ENCODE measurements at places on chromosomes 13 and 19.
A peak's percentile ranks its signal among the peaks of the same experiment; 100 is the strongest.

DNA sequence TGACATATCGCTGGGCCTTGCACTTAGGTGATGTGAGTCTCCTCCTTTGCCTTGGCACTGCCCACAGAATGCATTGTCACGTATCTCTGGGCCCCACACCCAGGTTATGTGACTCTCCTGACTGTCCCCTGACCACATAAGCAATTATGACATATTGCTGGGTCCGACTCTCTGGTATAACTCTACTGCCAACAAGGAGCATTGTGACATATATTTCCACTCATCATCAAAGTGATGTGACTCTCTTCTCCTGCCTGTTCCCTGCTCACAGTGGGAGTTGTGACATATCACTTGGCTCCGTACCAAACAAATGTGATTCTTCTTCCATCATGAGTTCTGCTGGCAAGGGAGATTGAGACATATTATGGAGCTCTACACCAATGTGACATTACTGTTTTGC lies 15.4 kb upstream of the ZNF681 start:
- DNase-seq: no peak
- H3K4me1 ChIP-seq: no peaks in the 10 kb centered on the region
- no peaks in the 10 kb centered on the region for H3K27me3 ChIP-seq

DNA sequence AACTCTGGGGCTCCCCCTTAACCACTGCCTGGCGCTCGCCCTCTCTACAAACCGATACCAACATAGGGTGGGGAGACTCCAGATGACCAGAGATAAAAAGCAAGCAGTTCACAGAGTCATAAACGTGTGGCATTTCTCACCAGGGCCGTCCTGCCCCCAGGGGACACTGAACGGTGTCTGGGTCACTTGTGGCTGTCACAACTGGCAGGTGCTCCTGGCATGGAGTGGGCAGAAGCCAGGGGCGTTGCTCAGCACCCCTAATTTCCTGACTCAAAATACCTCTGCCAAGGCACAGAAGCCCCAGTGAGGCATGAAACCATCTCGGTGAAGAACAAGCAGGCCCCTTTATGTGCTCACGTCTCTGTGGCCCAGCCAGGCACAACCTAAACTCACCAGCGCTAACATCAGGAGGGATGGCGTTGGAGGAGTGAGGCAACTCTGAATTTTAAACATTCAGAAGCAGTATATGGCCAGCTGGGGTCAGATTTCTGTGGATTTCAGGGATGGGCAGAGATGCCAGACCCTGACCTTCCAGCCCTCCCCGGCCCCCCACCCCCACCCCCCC lies 1.8 kb downstream of the PIP5K1C start:
- no peaks in the 10 kb centered on the region for H3K27me3 ChIP-seq
- no peak overlapping the region for H3K27ac ChIP-seq
- H3K4me3 ChIP-seq: no peak overlapping the region
- no peak for DNase-seq
- H3K36me3 ChIP-seq: no peaks in the 10 kb centered on the region
- H3K4me1 ChIP-seq: peaks cover 7% of the 10 kb centered on the region

DNA sequence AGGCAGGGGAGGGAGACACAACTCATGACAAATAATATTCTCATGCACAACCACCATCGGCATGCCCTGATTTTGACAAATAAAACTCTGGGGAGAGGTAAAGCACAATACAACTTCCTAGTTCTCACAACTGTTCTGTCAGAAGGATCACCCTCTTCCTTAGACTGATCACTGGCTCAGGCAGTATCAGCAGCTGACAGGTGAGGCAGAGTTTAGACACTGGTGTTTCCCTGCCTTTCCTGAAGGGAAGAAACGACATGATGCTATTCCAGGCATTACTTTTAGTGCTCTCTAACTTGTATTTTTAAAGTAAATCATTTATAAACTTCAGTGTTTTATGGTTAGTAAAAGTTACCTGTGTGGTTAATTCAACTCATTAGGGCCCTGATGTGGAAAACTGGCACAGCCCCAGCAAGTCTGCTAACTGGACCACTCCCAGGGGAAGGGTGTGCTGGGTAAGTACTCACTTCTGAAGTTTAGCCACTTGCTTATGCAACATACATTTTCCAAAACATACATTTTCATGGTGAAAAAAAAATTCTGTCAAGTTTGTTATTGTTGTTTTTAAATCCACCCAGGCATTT lies 82.8 kb downstream of the CRYL1 start:
- no peak overlapping the region for H3K27ac ChIP-seq
- H3K27me3 ChIP-seq: no peaks in the 10 kb centered on the region
- no peaks in the 10 kb centered on the region for H3K36me3 ChIP-seq
- H3K4me3 ChIP-seq: no peak overlapping the region
- H3K4me1 ChIP-seq: peaks cover 15% of the 10 kb centered on the region
- DNase-seq: no peak

- H3K36me3 ChIP-seq: no peaks in the 10 kb centered on the region
- no peak for DNase-seq
- H3K27ac ChIP-seq: no peak overlapping the region
- no peaks in the 10 kb centered on the region for H3K27me3 ChIP-seq
- no peak overlapping the region for H3K4me3 ChIP-seq
Observed at GRCh38 chr13:43277142-43277541, 253.8 kb downstream of the DNAJC15 start.

DNA sequence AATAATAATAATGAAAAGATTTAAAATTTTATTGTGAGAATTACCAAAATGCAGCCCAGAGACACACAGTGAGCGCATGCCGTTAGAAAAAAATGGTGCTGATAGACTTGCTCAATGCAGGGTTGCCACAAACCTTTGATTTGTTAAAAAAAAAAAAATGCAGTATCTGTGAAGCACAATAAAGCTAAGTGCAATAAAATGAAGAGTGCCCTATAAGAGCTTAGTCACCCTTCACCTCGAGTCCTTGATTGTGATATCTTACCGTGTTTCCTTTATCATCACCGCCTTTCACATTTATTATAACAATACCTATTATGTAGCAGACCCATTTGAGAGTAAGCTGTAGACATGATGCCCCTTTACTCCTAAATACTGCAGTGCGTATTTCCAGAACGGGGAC lies 83.2 kb downstream of the SLC6A16 start:
- no peaks in the 10 kb centered on the region for H3K36me3 ChIP-seq
- no peak overlapping the region for H3K4me3 ChIP-seq
- DNase-seq: no peak
- H3K27me3 ChIP-seq: no peaks in the 10 kb centered on the region

DNA sequence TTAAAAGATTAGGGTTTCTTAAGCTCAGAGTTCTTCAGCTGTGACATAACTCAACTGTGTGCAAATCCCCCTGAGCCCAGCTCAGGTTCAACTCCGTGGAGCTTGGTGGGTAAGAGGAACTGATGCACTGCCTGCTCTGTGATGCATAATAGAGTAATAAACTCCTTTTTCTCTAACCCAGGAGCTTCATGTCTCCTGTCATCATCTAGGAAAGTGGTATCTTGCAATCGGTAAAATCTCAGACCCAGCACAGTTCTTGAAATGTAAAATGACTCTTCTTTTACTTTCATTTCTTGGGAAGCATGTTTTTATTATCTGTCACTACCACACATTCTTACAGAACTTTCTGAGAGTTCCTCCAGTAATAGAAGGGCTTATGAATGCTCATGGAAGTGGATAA lies 123.8 kb upstream of the PCDH9 start:
- H3K27me3 ChIP-seq: no peaks in the 10 kb centered on the region
- no peak overlapping the region for H3K27ac ChIP-seq
- no peaks in the 10 kb centered on the region for H3K36me3 ChIP-seq
- no peak overlapping the region for H3K4me3 ChIP-seq
- H3K4me1 ChIP-seq: no peaks in the 10 kb centered on the region

GRCh38 chr13:98677398-98677797 lies 75.1 kb downstream of the SLC15A1 start:
- H3K36me3 ChIP-seq: no peaks in the 10 kb centered on the region
- H3K27me3 ChIP-seq: no peaks in the 10 kb centered on the region

DNA sequence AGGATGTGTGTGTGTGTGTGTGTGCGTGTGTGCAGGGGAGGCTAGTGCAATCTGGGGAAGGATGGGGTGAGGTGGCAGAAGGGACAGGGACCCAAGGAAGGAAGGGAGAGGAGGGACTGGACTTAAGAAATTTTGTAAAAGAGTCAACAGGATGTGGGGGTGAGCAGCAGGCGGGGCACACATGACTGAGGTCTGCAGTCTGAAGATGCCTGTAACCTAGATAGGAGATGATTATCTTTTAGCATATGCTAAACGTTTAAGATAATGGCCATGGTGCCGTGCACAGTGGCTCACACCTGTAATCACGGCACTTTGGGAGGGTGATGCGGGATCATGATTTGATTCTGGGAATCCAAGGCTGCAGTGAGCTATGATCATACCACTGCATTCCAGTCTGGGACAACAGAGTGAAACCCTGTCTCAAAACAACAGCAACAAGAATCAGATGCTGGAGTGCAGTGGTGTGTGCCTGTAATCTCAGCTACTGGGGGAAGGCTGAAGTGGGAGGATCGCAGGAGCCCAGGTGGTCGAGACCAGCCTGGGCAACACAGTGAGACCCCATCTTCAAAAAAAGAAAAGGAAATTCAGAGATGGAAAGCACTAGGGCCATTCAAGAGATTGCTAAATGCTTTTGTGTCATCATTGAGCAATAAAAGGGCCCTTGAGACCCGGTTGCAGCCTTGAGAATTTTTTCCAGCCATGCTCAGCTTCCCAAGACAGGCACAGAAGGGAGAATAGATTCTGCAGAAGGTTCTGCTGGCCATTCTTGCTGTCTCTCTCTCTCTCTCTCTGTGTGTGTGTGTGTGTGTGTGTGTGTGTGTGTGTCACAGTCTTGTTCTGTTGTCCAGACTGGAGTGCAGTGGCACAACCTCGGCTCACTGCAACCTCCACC lies 3.8 kb upstream of the ZNF414 start:
- H3K4me1 ChIP-seq: peaks cover 7% of the 10 kb centered on the region
- no peak overlapping the region for H3K4me3 ChIP-seq
- H3K27me3 ChIP-seq: no peaks in the 10 kb centered on the region
- no peaks in the 10 kb centered on the region for H3K36me3 ChIP-seq
- no peak for DNase-seq

- no peaks in the 10 kb centered on the region for H3K27me3 ChIP-seq
- no peak overlapping the region for H3K4me3 ChIP-seq
- H3K36me3 ChIP-seq: no peaks in the 10 kb centered on the region
- no peak for DNase-seq
- H3K4me1 ChIP-seq: peaks cover 15% of the 10 kb centered on the region
Observed at GRCh38 chr13:39415008-39415802, 187.8 kb downstream of the LHFPL6 start.

DNA sequence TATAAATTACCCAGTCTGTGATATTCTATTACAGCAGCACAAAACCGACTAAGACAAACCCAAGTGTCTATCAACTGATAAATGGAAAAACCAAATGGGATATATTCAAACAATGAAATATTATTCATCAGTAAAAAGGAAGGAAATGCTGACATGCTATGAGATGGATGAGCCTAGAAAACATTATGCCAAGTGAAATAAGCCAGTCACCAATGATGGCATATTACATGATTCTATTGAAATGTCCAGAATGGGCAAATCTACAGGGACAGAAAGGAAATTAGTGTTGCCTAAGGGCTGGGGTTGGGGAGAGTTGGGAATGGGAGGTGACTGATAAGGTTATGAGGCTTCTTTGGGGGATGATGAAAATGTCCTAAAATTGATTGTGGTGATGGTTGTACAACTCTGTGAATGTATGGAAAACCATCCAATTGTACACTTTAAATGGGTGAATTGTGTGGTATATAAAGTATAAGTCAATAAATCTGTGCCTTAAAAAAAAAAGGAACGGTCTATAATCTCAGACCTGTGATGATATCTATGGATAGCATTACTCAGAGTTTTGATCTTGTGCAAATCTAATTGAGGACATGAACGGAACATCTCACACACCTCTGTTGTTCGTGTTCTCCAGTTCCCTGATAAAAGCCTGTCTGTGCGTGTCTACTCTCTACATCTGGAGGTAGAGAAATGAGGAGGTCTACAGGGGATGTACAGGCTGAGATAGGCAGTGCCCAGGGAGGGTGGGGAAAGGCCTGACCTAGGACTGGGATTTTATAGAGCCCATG lies 49.0 kb downstream of the TNFRSF19 start:
- H3K4me1 ChIP-seq: peaks cover 52% of the 10 kb centered on the region
- peak overlapping the region; percentile 98 for H3K27ac ChIP-seq
- H3K36me3 ChIP-seq: peaks cover 7% of the 10 kb centered on the region
- H3K4me3 ChIP-seq: no peak overlapping the region

GRCh38 chr19:29372461-29372860 lies 153.3 kb upstream of the VSTM2B start:
- no peaks in the 10 kb centered on the region for H3K4me1 ChIP-seq
- H3K4me3 ChIP-seq: no peak overlapping the region
- H3K27ac ChIP-seq: no peak overlapping the region

- no peak overlapping the region for H3K4me3 ChIP-seq
- no peak overlapping the region for H3K27ac ChIP-seq
- H3K27me3 ChIP-seq: no peaks in the 10 kb centered on the region
- no peak for DNase-seq
- H3K36me3 ChIP-seq: no peaks in the 10 kb centered on the region
Observed at GRCh38 chr13:72884101-72884500, 102.2 kb downstream of the PIBF1 start.

DNA sequence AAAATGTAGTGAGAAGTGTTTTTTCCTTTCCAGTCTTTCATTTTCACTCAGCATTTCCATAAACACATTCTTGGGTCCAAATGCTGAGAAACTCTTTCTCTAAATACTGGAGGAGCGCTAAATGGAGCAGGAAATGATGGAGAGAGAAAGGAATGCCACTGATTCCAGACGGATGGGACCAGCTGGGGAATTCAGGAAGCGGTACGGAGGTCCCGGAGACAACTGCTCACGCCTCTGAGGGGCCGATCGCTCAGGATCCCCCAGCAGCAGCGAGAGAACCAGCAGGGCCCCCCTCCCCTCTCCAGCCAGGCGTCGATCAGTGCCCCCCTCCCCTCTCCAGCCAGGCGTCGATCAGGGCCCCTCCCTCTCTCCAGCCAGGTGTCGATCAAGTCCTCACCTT lies 13.2 kb downstream of the RASA3 start:
- peaks cover 67% of the 10 kb centered on the region for H3K4me1 ChIP-seq
- H3K27me3 ChIP-seq: no peaks in the 10 kb centered on the region
- H3K36me3 ChIP-seq: no peaks in the 10 kb centered on the region
- H3K27ac ChIP-seq: peak overlapping the region; percentile 99
- H3K4me3 ChIP-seq: peak overlapping the region; percentile 35

GRCh38 chr13:46962281-46962941 lies 65.6 kb upstream of the HTR2A start:
- peaks cover 3% of the 10 kb centered on the region for H3K4me1 ChIP-seq
- H3K4me3 ChIP-seq: no peak overlapping the region
- no peaks in the 10 kb centered on the region for H3K27me3 ChIP-seq
- no peaks in the 10 kb centered on the region for H3K36me3 ChIP-seq
- peak; percentile 25 for DNase-seq

- no peaks in the 10 kb centered on the region for H3K27me3 ChIP-seq
- no peak for DNase-seq
- peaks cover 3% of the 10 kb centered on the region for H3K4me1 ChIP-seq
- no peak overlapping the region for H3K27ac ChIP-seq
Observed at GRCh38 chr19:55276720-55277430, 3.0 kb downstream of the HSPBP1 start.

GRCh38 chr19:30249911-30250310 lies 122.3 kb upstream of the ZNF536 start:
- no peaks in the 10 kb centered on the region for H3K27me3 ChIP-seq
- H3K4me3 ChIP-seq: no peak overlapping the region
- H3K4me1 ChIP-seq: no peaks in the 10 kb centered on the region
- no peak overlapping the region for H3K27ac ChIP-seq
- H3K36me3 ChIP-seq: no peaks in the 10 kb centered on the region
- no peak for DNase-seq

Measured in astrocyte (in vitro differentiated cells and primary cell).